ENCODE measurements at places on chromosomes 3 and 15.

GRCh38 chr3:13496879-13497278, 16.8 kb downstream of the HDAC11 start:
- no peak for DNase-seq

- DNase-seq = no peak
These were observed 62.5 kb upstream of the LRRC3B start for GRCh38 chr3:26560081-26560480.

DNA sequence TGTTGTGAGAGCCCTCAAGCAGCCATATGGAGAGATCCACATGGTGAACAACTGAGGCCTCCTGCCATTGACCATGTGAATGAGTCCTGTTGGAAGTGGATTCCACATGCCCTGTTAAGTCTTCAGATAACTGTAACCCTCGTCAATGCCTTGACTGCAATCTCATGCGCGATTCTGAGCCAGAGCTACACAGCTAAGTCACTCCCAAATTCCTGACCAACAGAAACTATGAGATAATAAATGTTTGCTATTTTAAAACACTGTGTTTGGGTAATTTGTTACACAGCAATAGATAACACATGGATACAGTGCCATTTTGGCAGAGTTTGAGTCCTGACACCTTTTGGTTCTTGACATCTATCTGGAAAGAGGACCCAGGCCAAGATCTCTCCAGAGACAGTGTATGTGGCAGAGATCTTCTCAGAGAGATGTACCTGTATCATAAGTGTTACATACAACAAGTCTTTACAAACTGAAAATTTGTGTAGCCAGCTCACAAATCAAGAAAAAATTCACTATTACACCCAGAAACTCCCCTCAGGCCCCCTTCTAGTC, 34.5 kb upstream of the BNC1 start:
- no peak for DNase-seq

DNA sequence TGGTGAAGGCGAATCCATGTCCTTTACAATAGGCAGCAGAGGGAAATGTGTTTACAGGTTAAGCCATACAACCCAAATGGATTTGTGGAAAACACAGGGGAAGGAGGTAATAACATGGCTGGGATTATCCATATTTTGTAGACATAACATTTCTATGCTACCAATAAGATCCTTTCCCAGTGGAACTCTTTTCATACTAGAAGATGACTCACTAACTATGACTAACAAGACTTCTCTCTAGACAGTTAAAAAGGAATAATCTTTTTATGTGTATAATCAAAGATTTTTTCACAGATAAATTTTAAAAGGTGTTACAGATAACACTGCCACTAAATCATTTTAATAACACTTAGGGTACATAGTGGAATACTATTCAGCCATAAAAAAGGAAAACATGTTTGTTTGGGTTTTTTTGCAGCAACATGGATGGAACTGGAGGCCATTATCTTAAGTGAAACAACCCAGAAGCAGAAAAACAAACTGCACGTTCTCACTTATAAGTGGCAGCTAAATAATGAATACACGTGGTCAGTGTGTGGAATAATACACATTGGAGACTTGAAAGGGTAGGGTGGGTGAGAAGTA, 39.6 kb downstream of the VPS13C start:
- DNase-seq = no peak

DNA sequence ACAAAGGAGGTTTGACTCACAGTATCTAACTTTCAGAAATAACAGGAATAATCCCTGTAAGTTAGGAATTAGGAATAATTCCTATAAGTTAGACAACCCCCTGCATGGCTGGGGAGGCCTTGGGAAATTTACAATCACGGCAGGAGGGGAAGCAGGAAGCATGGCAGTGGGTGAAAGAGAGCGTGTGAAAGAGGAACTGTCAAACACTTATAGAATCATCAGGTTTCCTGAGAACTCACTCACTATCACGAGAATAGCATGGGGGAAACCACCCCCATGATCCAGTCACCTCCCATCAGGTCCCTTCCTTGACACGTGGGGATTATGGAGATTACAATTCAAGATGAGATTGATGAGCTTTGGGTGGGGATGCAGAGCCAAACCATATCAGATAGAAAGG, 385.5 kb downstream of the IL20RB start:
- no peak for DNase-seq

GRCh38 chr3:52891615-52892081, 5.7 kb downstream of the STIMATE start:
- no peak for DNase-seq

DNA sequence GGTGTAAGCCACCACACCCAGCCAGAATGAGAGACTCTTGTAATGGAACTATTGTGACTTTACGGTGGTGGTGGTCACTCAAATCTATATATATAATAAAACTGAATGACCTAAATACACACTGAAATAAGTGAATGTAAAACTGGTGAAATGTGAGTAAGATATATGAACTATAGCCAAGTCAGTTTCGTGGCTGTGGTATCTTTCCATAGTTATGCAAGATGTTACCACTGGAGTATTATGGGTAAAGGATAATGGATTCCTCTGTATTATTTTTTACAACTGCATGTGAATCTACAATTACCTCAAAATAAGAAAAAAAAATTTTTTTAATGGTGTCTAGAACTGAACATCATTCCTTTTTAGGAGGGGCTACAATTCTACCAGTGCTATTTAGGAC, 21.9 kb downstream of the PIK3CB start:
- DNase-seq = no peak

DNA sequence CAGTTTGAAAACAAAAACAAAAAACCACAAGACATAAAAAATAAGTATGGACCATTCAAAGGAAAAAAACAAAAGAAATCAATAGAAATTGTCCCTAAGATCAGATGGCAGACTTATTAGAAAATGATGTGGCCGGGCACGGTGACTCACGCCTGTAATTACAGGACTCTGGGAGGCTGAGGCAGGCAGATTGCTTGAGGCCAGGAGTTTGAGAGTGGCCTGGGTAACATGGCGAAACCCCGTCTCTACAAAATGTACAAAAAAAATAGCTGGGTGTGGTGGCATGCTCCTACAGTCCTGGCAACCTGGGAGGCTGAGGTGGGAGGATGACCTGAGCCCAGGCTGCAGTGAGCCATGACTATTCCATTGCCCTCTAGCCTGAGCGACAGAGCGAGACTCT, 16.6 kb downstream of the SPCS1 start:
- DNase-seq = no peak

GRCh38 chr15:80969316-80969715, 20.3 kb downstream of the MESD start:
- no peak for DNase-seq

- DNase-seq = no peak
These were observed 1.0 kb downstream of the XYLB start for GRCh38 chr3:38347421-38348200.

- DNase-seq = no peak
These were observed 221.4 kb upstream of the NANOGP8 start for GRCh38 chr15:35306361-35306981.

GRCh38 chr3:188365988-188366698, 212.2 kb downstream of the LPP start:
- DNase-seq = no peak

GRCh38 chr15:20652914-20653313, 111.3 kb upstream of the GOLGA6L6 start:
- DNase-seq = no peak
